SK-N-MC (cell line): ENCODE measurements at places on chromosomes 6 and 20.

DNA sequence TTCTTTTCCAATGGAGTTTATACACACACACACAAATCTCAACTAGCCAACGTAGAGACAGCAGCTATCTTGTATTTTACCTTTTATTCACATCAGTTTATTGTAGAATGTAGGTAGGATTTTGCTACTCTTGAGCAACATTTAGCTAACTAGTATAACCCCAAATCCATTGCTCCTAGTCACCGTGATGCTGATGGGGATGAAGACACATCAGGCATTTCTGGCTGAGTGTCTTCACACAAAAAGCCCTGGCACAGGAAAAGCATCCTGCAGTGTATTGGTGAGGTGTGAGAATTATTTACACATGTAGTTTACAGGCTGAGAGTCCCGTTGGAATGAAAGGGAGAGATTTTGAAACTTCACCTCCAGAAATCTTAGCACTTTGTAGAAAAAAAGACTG is 65.9 kb upstream of the FBXL4 start:
- DNase-seq = no peak

DNA sequence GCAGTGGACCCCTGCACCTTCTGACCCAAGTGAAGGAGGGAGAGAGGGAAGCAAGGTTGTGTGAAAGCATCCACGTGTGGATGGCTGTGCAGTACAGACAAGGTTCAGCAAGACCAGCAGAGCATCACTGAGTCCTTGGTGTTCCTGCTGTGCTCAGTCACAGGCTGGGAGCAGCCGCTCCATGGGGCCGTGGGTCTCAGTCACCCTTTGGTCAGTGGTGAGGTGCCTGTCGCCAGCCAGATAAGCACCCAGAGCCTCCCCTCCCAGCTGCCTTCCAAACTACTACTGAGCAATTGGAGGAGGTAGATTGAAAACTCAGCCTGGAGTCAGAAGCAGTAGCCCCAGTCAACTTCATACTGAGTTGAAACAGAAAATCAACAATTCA is 218.9 kb downstream of the SLC24A3 start:
- DNase-seq = no peak

GRCh38 chr6:21666201-21666691 is 72.7 kb downstream of the SOX4 start:
- no peak for DNase-seq

GRCh38 chr20:47887477-47888080 is 102.3 kb upstream of the SULF2 start:
- DNase-seq = no peak
